ENCODE measurements at places on chromosomes 16 and 17.

- H3K36me3 ChIP-seq = no peaks in the 10 kb centered on the region
- DNase-seq = peak; percentile 55
- peaks cover 14% of the 10 kb centered on the region for H3K4me1 ChIP-seq
Measured at GRCh38 chr16:4019371-4019791, 96.9 kb downstream of the ADCY9 start.

DNA sequence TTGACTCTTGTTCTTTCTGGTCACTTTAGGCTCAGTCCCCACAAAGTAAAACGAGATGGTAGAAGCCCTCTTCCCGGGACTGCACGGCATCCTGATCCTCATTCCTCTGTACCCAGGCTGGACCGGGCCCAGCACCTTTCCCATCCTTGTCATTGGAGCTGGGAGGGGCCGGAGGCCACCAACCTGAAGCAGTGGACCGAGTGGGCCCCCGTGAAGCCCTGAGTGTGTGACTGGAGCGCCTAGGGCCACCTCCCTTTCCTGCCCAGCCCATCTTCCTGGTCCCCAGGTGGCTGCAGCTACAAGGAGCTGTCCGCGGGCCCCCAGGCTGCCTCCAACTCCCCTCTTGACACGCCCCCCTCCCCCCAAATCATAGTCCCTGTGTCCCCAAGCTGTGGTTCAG is 17.1 kb upstream of the CD300A start:
- DNase-seq = no peak
- H3K36me3 ChIP-seq = no peaks in the 10 kb centered on the region
- no peak overlapping the region for H3K27ac ChIP-seq
- H3K4me3 ChIP-seq = no peak overlapping the region
- H3K27me3 ChIP-seq = 0 out of 2 replicates have a peak, but pooled peaks cover 4% of the 10 kb centered on the region
- H3K4me1 ChIP-seq = peaks cover 1% of the 10 kb centered on the region

GRCh38 chr17:78278139-78278741 is 46.8 kb downstream of the TMEM235 start:
- no peaks in the 10 kb centered on the region for H3K27me3 ChIP-seq
- no peaks in the 10 kb centered on the region for H3K36me3 ChIP-seq
- no peak overlapping the region for H3K27ac ChIP-seq
- no peak overlapping the region for H3K4me3 ChIP-seq
- H3K4me1 ChIP-seq = no peaks in the 10 kb centered on the region

- no peak for DNase-seq
- H3K4me3 ChIP-seq = no peak overlapping the region
- H3K27me3 ChIP-seq = no peaks in the 10 kb centered on the region
Measured at GRCh38 chr16:31356566-31357323, 1.8 kb downstream of the ITGAX start.

- H3K27ac ChIP-seq = no peak overlapping the region
- H3K36me3 ChIP-seq = no peaks in the 10 kb centered on the region
- peaks cover 9% of the 10 kb centered on the region for H3K4me1 ChIP-seq
- no peak for DNase-seq
- H3K27me3 ChIP-seq = no peaks in the 10 kb centered on the region
Measured at GRCh38 chr17:76438906-76439305, 14.0 kb downstream of the UBE2O start.

- H3K4me1 ChIP-seq = no peaks in the 10 kb centered on the region
- H3K27ac ChIP-seq = no peak overlapping the region
- H3K36me3 ChIP-seq = no peaks in the 10 kb centered on the region
- no peak overlapping the region for H3K4me3 ChIP-seq
Measured at GRCh38 chr16:85245307-85246172, 133.3 kb upstream of the CIBAR2 start.

- H3K4me1 ChIP-seq = peaks cover 39% of the 10 kb centered on the region
- DNase-seq = no peak
- peak overlapping the region; percentile 84 for H3K27ac ChIP-seq
- H3K4me3 ChIP-seq = no peak overlapping the region
- no peaks in the 10 kb centered on the region for H3K36me3 ChIP-seq
Measured at GRCh38 chr16:81492965-81493754, 48.6 kb downstream of the CMIP start.

DNA sequence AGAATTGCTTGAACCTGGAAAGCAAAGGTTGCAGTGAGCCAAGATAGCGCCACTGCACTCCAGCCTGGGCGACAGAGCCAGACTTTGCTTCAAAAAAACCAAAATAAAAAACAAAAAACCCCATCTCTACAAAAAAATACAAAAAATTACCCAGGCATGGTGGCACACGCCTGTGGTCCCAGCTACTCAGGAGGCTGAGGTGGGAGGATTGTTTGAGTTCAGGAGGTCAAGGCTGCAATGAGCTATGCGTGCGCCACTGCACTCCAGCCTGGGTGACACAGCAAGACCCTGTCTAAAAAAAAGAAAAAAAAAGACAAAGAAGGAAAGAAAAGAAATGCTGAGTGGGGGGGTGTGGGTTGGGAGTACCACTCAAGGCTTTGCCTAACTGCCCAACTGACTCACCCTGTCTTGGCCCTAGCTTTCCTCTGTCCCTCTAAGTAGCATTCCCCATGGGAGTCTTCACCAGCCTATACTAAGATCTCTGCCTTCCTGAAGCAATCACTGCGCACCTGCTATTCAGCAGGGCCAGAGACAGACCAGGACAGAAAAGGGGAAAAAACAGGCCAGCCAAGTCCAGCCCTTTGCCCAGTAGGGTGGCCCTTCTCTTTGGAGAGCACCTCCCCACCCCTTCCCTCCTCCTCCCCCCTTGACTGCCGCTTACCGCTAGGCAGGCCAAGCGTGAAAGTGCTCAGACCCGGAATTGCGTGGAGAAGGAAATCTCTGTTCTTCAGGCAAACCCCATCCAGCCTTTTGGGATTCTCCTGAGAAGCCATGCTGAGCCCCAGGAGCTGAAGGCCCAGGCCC is 45.8 kb downstream of the RTN4RL1 start:
- H3K27ac ChIP-seq = no peak overlapping the region
- H3K36me3 ChIP-seq = no peaks in the 10 kb centered on the region
- no peak for DNase-seq
- H3K27me3 ChIP-seq = peaks cover 25% of the 10 kb centered on the region
- no peak overlapping the region for H3K4me3 ChIP-seq

DNA sequence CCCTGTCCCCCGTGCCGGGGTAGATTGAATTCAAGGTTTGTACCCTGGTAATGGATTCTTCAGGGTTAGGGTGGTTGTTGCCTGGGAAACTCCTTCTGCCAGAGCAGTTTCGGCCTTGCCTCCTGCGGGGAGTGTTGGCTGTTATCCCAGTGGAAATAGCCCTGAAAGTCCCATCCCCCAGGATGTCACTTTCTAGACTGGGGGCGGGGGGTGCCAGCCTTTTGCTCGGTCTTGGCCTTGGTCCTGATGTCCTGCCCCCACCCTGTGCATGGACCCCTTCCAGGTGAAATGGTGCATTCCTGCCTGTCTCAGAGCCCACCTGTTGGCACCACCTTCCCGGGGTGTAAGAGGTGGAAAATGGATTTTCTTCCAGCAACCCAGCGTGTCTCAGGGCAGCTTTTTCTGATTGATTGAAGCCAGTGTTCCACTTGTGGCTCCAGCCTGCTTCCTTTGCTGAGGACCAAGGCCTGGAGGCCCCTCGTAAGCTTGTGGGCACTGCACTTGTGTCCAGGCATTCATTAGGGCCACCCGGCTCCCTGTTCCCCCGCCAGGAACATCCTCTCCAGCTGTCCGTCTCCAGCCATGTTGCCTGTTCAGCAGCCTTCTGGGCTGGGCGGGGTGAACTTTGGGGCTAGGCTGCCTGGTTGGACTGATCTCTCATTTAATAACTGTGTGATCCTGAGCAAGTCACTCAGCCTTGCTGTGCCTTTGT is 25.6 kb downstream of the MGAT5B start:
- H3K4me3 ChIP-seq = no peak overlapping the region
- no peaks in the 10 kb centered on the region for H3K36me3 ChIP-seq
- DNase-seq = no peak
- peaks cover 10% of the 10 kb centered on the region for H3K27me3 ChIP-seq

GRCh38 chr17:21119247-21119918 is 7.4 kb upstream of the DHRS7B start:
- no peaks in the 10 kb centered on the region for H3K27me3 ChIP-seq
- H3K4me1 ChIP-seq = no peaks in the 10 kb centered on the region
- no peaks in the 10 kb centered on the region for H3K36me3 ChIP-seq
- peak; percentile 77 for DNase-seq

GRCh38 chr16:23342083-23342640 is 40.1 kb downstream of the SCNN1B start:
- H3K36me3 ChIP-seq = no peaks in the 10 kb centered on the region
- DNase-seq = no peak
- no peak overlapping the region for H3K4me3 ChIP-seq
- no peak overlapping the region for H3K27ac ChIP-seq

GRCh38 chr17:61486135-61487120 is 34.2 kb downstream of the TBX4 start:
- no peaks in the 10 kb centered on the region for H3K27me3 ChIP-seq
- peaks cover 3% of the 10 kb centered on the region for H3K4me1 ChIP-seq
- H3K4me3 ChIP-seq = no peak overlapping the region

DNA sequence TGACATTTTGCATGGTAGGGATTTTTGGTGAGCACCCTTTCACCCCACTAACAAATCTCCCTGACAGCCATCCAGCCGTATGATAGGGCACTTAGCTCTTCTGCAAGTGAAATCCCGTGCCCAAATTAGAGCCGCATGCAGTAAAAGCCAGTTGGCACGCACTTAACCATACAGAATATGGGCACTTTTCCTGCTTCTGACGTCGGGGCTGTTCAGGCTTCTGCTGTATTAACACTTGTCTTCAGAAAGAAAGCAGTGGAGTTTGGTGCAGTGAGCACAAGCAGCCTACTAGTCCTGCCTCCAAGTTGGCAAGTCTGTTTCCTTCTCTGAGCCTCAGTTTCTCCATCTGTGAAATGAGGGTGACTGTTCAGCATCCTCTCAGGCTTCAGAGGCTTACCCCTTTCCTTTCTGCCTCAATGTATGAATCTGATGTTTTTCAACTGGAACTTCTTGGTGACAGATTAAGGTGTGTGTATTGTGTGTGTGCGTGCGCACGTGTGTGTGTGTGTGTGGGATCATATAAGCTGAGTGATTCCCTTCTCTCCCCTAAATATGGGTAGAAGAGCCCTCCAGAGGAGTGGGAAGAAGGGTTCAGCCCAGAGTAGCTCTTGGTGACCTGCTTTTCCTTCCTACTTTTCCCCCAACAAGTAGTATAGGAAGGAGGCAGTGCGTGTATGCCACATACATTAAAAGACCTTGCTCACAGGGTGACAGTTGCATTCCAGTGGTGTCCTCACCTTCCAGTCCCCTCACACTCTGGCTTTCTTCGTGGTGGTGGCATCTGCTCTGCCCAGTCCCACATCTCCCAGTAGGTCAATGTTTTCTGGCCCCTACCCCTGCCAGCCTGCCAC is 19.0 kb downstream of the IGF2BP1 start:
- H3K36me3 ChIP-seq = no peaks in the 10 kb centered on the region
- DNase-seq = peak; percentile 47
- peaks cover 21% of the 10 kb centered on the region for H3K4me1 ChIP-seq
- 0 out of 2 replicates have a peak overlapping the region, but pooled peaks have one; percentile 4 for H3K27ac ChIP-seq
- H3K4me3 ChIP-seq = no peak overlapping the region

DNA sequence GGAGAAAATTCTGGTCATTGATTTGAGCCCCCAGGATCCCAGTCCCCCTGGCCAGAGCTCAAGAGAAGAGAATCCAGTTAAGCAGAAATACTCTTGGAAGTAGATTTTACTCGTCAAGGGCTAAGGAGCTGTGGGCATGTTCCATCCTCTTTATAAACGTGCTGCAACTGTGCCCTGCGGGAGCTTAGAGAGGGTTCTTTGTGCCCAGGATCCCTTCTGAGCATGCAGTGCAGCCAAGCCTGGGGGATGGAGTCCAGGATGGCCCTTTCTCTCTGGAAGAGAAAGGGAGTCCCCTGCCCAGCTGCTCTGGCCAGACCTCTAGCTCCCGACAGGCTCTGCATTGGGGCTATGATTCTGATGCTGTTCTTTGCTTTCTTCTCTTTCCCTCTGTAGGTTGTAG is 9.5 kb upstream of the LGALS9 start:
- no peaks in the 10 kb centered on the region for H3K36me3 ChIP-seq
- no peaks in the 10 kb centered on the region for H3K4me1 ChIP-seq
- no peaks in the 10 kb centered on the region for H3K27me3 ChIP-seq
- DNase-seq = no peak
- H3K4me3 ChIP-seq = no peak overlapping the region

DNA sequence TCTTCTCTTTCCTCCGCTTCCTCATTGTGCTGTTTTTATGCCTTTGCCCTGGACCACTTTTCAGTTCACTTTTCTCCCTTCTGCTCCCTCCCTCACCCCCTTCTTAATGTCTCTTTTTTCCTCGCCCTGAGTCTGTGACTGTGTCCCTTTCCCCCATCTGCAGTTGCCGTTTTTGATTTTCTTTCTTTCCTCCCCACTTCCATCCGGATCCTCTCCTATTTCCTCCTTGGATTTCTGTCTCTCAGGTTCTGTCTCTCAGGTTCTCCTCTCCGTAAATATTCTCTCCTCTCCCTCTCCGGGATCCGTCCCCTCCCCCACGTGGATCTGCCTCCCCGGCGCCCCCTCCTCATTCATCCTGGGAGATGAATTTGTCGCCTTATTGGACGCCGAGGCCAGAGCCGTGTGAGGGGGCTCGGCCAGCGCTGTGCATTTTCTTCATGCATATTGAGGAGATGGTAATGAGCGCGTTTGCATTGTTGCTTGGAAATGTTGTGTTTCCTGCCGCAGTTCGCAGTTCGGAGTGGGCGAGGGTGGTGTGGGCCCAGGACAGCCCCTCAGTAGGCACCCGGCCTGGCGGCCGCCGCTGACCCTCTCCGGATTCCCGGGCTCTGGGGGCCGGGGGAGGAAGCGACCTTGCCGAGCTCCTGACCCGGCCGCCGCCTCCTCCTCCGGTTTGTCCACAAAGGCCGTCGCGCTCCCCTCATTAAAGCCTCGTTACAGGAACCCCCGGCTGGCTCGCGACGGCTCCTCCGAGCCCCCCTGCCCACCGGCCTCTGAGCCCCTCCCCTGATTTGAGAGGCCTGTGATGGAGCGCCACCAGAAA is 4.5 kb upstream of the IRX3 start:
- H3K27me3 ChIP-seq = no peaks in the 10 kb centered on the region
- DNase-seq = no peak

Data from GM23248 (cell line).